ENCODE measurements at places on chromosomes 16 and 17.

DNA sequence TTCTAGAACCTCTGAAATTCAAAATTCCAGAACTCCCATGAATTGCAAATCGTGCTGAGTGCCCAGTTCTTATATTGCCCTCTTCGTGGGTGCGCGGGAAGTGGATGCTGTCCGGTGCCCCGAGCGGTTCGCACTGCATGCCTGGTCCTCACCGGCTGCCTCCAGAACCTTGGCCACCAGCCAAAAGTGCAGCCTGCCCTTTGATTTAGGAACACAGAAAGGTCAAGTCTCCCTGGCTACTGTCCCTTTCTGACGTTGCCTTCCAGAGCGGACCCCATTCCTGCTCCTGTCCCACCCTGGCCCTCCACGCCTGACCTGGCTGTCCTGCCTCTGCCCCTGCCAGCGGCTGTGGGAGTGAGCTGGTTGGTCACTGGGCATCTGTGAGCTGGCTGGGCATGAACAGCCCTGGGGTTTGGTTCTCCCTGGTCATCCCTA, 9.7 kb downstream of the NEUROD2 start:
- DNase-seq, result no peak

DNA sequence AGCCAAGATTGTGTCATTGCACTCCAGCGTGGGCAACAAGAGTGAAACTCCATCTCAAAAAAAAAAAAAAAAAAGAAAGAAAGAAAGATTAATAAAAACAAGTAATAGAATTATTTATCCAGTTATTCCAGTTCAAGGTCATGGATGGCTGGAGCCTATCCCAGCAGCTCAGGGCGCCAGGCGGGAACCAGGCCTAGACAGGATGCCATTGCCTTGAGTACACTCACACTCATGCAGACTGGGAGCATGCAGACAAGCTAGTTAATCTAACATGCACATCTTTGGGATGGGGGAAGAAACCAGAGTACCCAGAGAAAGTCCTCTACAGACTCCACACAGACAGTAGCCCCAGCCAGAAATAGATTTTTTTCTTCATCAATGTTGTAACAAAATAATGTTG, 17.9 kb downstream of the PDP2 start:
- DNase-seq, result no peak

- no peak for DNase-seq
Observed at GRCh38 chr16:30546115-30546514, 11.5 kb upstream of the ZNF747 start.

GRCh38 chr17:68296217-68297191, 5.2 kb downstream of the ARSG start:
- peak; percentile 82 for DNase-seq

DNA sequence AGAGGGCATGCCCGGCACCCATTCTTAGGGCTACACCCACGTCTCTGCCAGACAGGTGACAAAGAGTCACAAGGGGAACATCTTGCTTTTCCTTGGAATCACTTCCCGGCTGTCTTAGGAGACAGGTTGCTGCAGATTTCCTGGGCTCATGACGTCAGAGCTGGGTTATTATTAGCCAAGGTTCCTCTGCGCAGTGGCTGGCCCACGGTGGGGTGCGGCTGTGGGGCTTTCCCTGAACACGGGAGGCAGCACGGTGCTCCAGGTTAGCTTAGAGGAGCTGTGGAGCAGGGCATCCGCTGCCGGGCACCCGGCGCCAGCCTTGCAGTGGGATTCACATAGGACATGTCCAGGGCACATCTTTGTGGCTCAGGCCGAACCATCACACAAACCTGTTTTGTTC, 118.0 kb upstream of the PLCG2 start:
- DNase-seq, result no peak

DNA sequence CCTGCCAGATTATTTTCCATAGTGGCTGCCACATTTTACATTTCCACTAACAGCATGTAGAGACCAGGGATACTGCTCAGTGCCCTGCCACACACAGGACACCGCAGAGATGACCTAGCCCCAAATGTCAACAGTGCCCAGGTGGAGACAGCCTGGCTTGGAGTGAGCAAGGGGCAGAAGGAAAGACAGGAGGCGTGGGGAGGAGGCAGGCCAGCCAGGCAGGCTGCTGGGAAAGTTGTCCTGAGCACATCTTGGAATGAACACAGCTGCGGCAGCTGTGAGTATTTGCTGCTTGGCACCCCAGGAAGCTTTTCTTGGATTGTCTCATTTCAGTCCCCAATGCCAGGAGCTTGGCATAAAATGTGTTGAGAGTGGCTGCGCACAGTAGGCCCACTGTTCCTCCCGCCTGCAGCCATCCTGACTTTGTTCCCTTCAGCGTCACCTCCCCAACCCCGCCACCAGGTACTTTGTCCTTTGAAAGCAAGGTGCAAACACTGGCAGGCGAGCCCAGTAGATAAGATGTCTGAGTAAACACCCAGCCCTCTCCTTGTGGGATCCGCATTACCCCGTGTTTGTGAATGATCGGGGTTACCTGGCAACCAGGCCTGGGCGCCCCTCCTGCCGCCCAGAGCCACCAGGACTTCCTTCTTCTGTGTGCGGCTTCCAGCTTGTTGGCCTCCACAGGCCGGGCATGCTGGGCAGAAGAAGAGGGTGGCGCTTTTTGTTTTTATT, 114.0 kb downstream of the CMIP start:
- DNase-seq, result no peak

DNA sequence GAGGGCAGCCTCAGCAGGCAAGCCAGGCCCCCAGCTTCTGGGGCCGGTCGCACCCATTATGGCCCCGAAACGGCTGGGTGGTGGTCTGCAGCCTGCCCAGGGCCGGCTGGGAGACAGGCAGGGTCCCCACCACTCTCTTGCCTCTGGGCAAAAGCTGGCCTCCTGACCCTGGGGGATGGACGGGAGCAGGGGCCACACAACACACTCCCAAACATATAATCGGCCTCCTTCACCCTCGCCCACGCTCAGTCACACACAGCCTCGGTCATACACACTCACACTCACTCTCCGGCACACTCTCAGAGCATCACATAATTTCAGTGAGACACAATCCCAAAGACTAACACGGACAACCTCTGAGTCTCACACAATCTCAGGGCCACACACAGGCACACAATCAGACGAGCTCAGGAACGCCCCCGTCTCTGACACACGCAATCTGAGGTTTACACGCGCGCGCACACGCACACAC, 589 bp downstream of the PEMT start:
- DNase-seq, result no peak

- DNase-seq, result no peak
Observed at GRCh38 chr16:73915935-73916334, 380.7 kb upstream of the PSMD7 start.

GRCh38 chr16:28587386-28587785, 9.5 kb downstream of the SULT1A2 start:
- no peak for DNase-seq

DNA sequence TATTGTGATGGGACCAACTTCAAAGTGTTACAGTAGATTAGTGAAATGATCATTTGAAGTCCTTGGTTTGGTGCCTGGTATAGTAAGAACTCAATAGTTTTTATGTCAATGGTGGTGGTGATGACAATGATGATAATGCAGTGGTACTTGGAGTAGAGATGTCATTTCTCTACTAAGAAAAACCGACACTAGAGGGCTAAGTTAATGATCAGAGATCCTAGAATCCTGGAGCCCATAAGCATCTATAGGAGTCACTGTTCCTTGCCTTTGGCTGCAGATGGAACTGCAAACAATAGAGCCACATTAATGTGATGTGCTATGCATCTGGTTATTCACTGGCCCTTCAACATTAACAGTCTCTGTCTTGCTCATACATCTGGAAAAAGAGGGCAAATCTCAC, 103.8 kb downstream of the ANKFN1 start:
- no peak for DNase-seq

DNA sequence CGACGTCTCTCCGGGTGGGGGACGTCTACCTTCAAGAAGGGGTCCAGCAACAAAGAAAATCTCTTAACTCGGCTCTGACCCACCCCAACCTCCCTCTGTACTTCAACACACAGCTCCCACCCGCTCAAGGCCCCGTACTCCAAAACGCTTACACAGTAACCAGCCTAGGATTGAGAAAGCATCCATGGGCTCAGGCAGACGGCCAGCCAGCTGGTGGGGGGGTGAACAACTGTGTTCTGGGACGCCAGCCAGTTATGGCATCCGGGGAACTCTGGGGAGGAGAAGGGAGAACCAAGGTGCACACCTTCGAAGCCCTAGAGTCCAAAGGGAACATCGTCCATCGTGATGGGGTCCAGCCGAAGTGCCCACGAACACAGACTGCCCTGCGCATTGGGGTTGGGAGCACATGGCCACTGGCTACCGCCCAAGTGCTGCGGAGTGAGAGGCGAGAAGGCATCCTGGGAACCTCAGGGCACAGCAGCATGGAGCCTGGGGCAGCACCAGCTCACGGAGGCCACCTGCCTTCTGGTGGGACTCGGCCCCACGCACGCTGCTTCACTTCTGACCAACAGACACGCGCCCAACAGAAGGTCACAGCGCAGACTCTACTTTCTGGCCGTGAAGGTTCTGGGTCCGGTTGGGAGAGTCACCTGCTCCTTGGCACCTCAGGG, 14.3 kb downstream of the SLC16A3 start:
- no peak for DNase-seq

DNA sequence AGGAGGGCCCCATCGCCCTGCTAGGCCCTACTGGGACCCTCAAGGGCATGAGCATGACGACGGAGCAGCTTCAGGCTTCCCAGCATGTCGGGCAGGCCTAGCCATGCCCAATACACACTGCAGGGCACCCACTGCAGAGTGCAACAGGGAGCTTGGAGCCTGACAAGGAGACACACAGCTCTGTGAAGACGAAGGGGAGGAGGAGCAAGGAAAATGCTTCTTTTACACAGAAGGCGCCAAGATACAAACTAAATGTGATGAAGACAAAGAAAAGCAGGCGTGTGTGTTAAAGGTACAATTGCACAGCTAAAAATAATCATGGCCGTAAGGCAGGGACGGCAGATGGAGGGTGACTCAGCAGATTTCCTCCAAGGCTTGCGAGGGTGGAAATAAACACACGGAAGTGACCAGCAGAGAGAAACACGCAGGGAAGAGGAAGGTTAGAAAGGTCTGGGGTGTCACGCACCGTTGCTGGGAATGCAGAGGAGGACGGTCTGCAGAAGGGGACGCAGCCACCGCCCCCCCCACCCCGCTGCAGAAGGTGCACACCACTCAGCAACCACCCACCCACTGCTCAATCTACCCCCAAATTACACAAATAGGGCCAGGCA, 108.5 kb downstream of the ZNF778 start:
- peak; percentile 45 for DNase-seq

DNA sequence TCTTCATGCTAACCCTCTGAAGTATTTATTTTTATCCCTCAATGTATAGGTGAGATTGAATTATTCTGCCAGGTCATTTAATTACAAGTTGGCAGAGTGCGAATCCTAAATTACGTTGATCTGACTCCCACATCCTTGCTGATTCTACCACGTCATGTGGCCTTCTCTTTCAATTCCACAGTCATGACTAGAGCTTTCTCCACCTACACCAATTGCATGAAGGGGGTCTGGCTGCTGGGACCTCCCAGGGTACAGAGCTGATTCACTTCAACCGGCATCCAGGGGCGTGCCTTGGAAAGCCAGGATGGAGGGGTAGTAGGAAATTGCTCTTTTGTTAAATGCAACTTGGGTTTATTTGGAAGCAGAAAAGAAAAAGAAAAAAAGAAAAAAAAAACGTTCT, 41.1 kb upstream of the CDH13 start:
- no peak for DNase-seq

DNA sequence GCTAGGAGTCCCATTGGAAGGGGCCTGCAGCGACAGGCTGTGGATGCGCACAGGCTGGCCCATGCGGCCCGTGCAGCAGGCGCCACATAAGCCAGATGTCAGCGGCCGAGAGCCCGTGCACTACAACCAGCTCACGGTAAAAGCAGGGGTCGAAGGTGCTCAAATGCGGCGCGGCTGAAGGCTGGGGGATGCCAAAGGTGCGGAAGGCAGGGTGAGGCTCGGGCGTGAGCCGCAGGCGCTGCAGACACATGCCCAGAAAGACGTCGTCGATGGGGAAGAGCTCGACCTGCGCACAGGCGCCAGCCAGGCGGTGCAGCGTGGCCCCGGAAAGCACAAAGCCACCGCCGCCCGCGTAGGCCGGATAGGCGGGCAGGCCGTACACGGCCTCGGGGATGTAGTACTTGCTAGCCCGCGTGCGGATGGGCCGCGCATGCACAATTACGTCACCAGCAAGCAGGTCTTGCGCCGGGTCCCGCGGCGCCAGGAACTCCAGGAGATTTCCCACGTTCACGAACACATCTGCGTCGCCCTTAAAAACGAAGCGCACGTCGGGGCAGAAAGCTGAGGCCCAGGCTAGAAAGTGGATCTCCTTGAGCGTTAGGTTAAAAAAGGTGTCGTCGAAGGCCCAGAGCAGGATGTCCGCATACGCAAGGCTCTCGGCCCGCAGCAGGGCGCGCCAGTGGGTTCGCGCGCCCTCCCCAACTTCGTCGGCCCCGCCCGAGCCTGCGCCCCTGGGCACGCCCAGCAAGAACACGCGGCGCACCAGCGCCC, 1.3 kb downstream of the B3GNT9 start:
- no peak for DNase-seq

GRCh38 chr17:45242029-45242414, 19.9 kb downstream of the SPATA32 start:
- no peak for DNase-seq

DNA sequence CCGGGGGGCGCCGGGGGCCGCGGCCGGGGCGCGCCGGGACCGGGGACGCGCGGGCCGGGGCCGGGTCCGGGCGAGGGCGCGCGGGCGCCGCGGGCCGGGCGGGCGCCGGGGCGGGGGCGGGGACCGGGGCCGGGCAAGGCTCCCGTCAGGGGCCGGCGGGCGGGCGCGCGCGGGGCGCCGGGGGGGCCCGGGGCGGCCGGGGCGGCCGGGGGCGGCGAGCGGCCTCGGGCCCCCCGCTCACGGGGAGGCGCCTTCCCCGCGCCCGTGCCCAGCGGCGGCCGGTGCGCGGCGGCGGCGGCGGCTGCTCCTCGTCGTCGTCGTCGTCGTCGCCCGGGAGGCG, 563 bp downstream of the ZCCHC14 start:
- DNase-seq, result no peak

DNA sequence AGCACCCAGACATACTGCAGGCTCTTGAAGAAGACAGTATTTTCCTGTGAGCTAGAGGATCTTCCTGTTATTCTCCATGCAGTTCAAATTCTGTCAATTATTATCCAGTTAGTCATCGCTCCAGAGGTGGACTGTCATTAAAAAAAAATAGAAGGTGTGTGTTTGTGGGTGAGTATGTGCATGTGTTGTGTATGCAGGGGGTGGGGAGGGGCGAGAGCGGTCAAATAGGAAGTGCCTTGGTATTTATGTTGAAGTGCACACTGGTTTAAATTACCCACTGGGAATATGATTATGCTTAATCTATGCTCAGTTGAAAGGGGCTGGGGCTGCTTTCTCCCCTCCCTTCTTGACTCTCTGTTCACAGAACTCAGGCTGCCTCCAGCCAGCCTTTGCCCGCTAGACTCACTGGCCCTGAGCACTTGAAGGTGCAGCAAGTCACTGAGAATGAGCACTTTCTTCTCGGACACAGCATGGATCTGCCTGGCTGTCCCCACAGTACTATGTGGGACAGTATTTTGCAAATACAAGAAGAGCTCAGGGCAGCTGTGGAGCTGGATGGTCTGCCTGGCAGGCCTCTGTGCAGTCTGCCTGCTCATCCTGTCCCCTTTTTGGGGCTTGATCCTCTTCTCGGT, at the start of gene HSD17B2:
HSD17B2 (plus strand) TSS at position 273 of the 632 bp plus-strand sequence; CDS start at position 445, 172 bp downstream.
- DNase-seq, result no peak

All from activated CD4-positive, alpha-beta T cell treated with anti-CD3 and anti-CD28 coated beads, Interleukin-10, Interleukin-2, amounts not matched to agents 100 ng/mL and 50 ng/mL, durations not matched to agents 16 hours and 8 hours (primary cell).